Muscle of leg (tissue), 16 donors: ENCODE measurements at places on chromosomes 1 and 21. TPM values are rescaled to one million over a fixed set of nuclear protein-coding genes. Genes with fewer than 3 reads are reported as not detected.

- peaks cover 28% of the 10 kb centered on the region for H3K36me3 ChIP-seq
- no peak overlapping the region for H3K4me3 ChIP-seq
- H3K27ac ChIP-seq = no peak overlapping the region
- no peaks in the 10 kb centered on the region for H3K27me3 ChIP-seq
- H3K4me1 ChIP-seq = no peaks in the 10 kb centered on the region
Observed at GRCh38 chr21:41894922-41895557, 15.9 kb upstream of the PRDM15 start.

- H3K4me1 ChIP-seq = peaks cover 26% of the 10 kb centered on the region
- H3K27ac ChIP-seq = no peak overlapping the region
- no peak overlapping the region for H3K4me3 ChIP-seq
- H3K36me3 ChIP-seq = no peaks in the 10 kb centered on the region
Observed at GRCh38 chr1:205013683-205014367, 29.2 kb upstream of the CNTN2 start.

- no peaks in the 10 kb centered on the region for H3K27me3 ChIP-seq
- H3K4me1 ChIP-seq = peaks cover 7% of the 10 kb centered on the region
- no peak overlapping the region for H3K4me3 ChIP-seq
- no peaks in the 10 kb centered on the region for H3K36me3 ChIP-seq
- no peak for DNase-seq
- H3K27ac ChIP-seq = no peak overlapping the region
Observed at GRCh38 chr1:27622828-27623227, 12.2 kb downstream of the FGR start.

GRCh38 chr1:7009741-7010525, 224.7 kb downstream of the CAMTA1 start:
- no peaks in the 10 kb centered on the region for H3K36me3 ChIP-seq
- no peak for DNase-seq
- no peak overlapping the region for H3K27ac ChIP-seq

DNA sequence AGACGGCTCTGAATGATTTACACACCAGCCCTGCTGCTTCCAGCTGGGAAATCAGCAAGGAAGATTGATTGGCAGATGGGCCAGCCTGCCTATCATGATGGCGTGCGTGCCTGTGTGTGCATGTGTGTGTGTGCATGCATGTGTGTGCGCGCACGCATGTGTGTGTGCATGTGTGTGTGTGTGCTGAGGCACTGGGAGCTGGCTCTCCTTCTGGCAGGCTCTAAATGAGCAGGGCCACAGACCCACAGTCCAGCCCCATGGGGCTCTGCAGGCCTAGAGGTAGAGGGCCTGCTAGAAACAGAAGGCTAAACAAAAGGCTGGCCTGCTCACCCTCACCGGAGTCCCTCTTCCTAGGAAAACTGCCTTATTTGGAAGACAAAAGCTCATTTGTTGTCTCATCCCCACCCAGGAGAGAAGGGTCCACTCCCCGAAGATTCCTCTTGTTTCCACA, 6.0 kb downstream of the KLHDC8A start:
- H3K27me3 ChIP-seq = peaks cover 18% of the 10 kb centered on the region
- no peak overlapping the region for H3K27ac ChIP-seq
- H3K4me3 ChIP-seq = no peak overlapping the region
- no peak for DNase-seq
- no peaks in the 10 kb centered on the region for H3K36me3 ChIP-seq
- H3K4me1 ChIP-seq = peaks cover 5% of the 10 kb centered on the region

GRCh38 chr1:107894605-107895004, 70.4 kb downstream of the VAV3 start:
- no peaks in the 10 kb centered on the region for H3K27me3 ChIP-seq
- no peaks in the 10 kb centered on the region for H3K36me3 ChIP-seq
- H3K4me3 ChIP-seq = no peak overlapping the region
- H3K27ac ChIP-seq = no peak overlapping the region
- peaks cover 4% of the 10 kb centered on the region for H3K4me1 ChIP-seq

Gene SHISAL2A
- 1.8 TPM for total RNA-seq

- no peaks in the 10 kb centered on the region for H3K27me3 ChIP-seq
- H3K36me3 ChIP-seq = no peaks in the 10 kb centered on the region
- no peak for DNase-seq
- H3K4me3 ChIP-seq = no peak overlapping the region
- H3K4me1 ChIP-seq = no peaks in the 10 kb centered on the region
Observed at GRCh38 chr1:185803241-185803640, 69.0 kb downstream of the HMCN1 start.

- DNase-seq = no peak
- no peak overlapping the region for H3K4me3 ChIP-seq
- H3K27me3 ChIP-seq = no peaks in the 10 kb centered on the region
- H3K27ac ChIP-seq = no peak overlapping the region
- peaks cover 13% of the 10 kb centered on the region for H3K36me3 ChIP-seq
- peaks cover 13% of the 10 kb centered on the region for H3K4me1 ChIP-seq
Observed at GRCh38 chr1:42806593-42806992, 10.3 kb upstream of the ERMAP start.

DNA sequence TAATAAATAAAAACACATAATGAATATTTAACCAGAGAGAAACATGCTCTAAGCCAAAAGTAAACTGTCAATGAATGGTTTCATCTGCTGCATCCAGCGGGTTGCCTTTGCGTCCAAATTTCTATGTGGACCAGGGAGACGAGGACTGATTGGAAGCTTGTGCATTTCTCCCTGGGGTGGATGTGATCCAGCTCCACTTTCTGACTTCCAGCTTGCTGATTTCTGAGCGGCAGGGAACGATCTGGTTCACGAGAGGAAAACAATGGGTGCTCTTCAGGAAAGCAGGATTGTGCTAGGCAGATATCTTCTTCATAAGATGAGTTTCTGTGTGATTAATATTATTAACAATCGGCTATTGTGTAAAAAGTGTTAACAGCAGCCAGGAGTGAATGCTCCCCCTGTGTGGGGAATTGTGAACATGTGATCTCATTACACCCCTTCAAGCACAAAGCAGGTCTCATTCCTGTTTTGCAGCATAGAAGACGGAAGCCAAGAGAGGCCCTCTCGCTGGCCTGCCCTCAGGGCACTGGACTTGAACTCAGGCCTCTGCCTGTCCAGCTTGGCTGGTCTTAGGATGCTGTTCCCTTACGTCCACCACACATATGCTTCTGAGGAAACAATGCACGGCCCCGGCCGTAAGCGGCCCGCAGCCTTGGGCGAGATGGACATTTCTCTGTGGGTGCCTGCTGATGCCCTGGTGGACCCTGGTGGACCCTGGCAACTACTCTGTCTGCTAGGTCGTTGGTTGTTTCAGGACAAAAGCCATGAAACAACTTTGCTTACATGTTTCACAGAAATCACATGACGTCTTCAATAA, 183.4 kb upstream of the C1orf174 start:
- H3K4me1 ChIP-seq = peaks cover 4% of the 10 kb centered on the region
- no peak overlapping the region for H3K27ac ChIP-seq
- peaks cover 23% of the 10 kb centered on the region for H3K27me3 ChIP-seq
- H3K4me3 ChIP-seq = no peak overlapping the region
- H3K36me3 ChIP-seq = no peaks in the 10 kb centered on the region

DNA sequence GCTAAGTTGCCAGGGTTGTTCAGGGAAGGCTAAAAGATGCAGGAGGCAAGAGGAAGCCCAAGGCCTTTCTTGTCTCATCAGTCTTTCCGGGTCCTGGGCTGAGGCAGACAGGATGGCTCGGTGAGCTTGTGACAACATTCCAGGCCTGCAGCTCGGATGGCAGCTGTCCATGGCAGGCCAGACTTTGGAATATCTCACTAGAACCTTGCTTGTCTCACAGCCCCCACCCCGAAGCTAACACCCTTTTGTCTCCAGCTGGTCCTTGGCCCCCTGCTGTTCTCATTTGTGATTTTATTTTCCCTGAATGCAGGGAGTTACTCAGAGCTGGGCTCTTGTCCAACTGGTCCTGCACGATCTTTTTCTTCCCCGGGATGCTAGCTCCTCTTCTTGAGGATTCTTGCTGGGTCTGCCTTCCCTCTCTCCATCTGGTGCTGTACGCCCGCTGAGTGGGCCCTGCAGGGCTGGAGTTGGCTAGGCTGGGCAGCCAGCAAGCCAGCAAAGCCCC, 477.2 kb upstream of the CAMK1G start:
- no peaks in the 10 kb centered on the region for H3K27me3 ChIP-seq
- H3K4me1 ChIP-seq = peaks cover 15% of the 10 kb centered on the region
- H3K36me3 ChIP-seq = no peaks in the 10 kb centered on the region
- DNase-seq = peak; percentile 32
- H3K27ac ChIP-seq = no peak overlapping the region

DNA sequence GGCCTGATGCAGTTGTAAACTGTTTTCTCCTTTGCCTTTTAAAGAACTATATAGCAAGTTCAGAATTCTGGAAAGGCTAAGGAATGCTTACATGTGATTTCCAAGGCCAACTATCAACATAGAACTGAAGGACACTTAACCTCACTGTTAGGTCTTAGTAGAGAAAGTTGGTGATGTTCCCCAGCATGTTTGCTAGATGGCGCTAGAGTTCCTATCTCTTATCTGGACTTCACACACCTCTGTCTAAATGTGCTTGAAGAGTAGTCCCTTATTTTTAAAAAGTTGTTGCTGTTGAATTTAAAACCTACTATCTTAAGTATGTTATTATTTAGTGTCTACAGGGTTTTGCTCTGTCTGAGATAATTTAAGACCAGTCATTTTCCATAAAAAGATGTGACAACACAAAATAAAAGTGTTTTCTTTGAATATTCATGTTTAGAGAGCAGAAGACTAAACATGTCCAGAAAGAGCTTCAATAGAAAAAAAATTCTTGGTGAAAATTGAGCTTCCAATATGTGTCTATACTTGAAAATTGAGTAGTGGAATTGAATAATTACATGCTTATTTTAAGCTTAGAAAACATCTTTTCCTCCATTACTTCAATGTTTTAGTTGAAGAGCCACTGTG, 237.3 kb downstream of the S1PR1 start:
- H3K27me3 ChIP-seq = no peaks in the 10 kb centered on the region
- H3K4me1 ChIP-seq = no peaks in the 10 kb centered on the region
- DNase-seq = peak; percentile 45
- H3K4me3 ChIP-seq = no peak overlapping the region
- no peak overlapping the region for H3K27ac ChIP-seq

Gene CA14
- 4.0 TPM for total RNA-seq

Gene LIPI
- not detected for total RNA-seq

Gene HSD3B2
- total RNA-seq = not detected

Gene SDE2
- total RNA-seq = 13.8 TPM

Gene C8B
- total RNA-seq = not detected

DNA sequence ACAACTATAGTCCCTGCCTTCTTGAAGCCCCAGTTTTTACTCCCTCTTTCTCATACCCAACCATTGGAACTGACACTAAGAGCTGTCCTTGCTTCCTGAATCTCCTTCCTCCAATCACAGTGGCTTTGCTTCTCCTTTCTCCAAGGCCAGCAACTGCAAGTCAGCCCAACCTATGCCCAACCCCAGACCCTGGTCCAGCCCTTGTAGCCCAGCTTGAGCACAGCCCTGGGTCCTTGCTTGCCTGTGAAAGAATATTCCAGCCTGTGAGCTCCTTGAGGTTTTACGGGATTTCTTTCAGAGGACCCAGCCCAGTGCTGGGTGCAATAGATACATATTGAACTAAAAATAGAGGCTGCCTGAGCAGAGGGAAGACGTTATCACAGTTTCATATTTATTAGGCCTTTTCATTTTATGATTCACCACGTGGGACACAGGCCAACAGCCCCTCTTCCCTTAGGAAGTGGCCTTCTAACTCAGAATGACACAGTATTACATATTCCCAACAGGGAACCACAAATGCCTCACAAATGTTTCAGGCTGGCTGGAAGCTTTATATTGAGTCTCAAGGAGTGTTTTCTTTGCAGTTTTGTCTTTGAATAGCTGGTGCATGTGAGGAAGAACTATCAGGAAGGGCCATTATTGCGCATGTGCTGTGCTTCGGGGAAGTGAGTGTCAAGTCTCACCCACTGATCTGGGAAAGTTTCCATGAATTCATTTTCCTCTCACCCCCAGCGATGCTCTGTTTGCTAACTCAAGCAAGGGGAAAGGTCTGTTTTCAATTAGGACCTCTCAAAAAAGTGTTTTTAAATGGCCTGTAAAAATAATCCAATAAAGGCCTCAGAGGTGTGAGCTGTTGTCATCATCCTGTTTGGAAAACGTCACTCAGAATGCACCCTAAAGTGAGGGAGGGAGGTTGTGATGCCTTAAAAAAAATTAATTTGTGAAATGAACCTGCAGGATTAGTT, 92.3 kb upstream of the NFIA start:
- no peaks in the 10 kb centered on the region for H3K27me3 ChIP-seq
- no peak overlapping the region for H3K4me3 ChIP-seq
- H3K4me1 ChIP-seq = peaks cover 21% of the 10 kb centered on the region
- H3K27ac ChIP-seq = peak overlapping the region; percentile 78
